Pericardium fibroblast (primary cell): ENCODE measurements at places on chromosomes 6 and 20. TPM values are rescaled to one million over a fixed set of nuclear protein-coding genes. Genes with fewer than 3 reads are reported as not detected.

The HCRTR2 gene
- 0.12 TPM in 1 of 2 replicates, not detected in the other for total RNA-seq

The LHFPL5 gene
- not detected in 2 replicates for total RNA-seq

The PBOV1 gene
- not detected in 2 replicates for total RNA-seq

The SDCBP2 gene
- 1.8 and 5.8 TPM in 2 replicates for total RNA-seq

The TRIM15 gene
- not detected in 2 replicates for total RNA-seq

The DLK2 gene
- total RNA-seq: 0.23 and 5.8 TPM in 2 replicates

The WFDC12 gene
- not detected in 2 replicates for total RNA-seq

The ZNF334 gene
- 2.0 and 5.4 TPM in 2 replicates for total RNA-seq

The C20orf144 gene
- total RNA-seq: 0.09 TPM in 1 of 2 replicates, not detected in the other

The FAM229B gene
- total RNA-seq: 9.9 and 11.6 TPM in 2 replicates
